ENCODE measurements at places on chromosomes 1 and 21.

- no peak for DNase-seq
Measured at GRCh38 chr1:30605441-30605920, 117.9 kb downstream of the MATN1 start.

DNA sequence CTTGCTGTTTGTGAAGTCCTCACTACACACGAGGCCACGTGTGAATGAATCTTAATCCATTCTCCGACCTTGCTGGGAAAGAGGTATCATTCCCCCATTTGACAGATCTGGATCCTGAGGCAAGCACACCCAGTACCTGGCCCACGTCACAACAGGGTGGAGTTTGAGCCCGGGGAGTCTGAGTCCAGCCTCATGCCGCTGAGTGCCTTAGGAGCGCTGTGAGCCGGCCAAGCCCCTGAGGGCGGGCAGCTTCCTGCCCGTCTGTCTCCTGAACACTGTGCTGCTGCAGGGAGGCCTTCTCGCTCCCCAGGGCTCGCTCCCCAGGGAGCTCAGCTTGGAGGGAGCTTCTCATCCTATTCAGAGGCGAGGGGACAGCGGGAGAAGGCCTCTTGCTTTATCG, 29.7 kb downstream of the SLC45A1 start:
- no peak for DNase-seq

DNA sequence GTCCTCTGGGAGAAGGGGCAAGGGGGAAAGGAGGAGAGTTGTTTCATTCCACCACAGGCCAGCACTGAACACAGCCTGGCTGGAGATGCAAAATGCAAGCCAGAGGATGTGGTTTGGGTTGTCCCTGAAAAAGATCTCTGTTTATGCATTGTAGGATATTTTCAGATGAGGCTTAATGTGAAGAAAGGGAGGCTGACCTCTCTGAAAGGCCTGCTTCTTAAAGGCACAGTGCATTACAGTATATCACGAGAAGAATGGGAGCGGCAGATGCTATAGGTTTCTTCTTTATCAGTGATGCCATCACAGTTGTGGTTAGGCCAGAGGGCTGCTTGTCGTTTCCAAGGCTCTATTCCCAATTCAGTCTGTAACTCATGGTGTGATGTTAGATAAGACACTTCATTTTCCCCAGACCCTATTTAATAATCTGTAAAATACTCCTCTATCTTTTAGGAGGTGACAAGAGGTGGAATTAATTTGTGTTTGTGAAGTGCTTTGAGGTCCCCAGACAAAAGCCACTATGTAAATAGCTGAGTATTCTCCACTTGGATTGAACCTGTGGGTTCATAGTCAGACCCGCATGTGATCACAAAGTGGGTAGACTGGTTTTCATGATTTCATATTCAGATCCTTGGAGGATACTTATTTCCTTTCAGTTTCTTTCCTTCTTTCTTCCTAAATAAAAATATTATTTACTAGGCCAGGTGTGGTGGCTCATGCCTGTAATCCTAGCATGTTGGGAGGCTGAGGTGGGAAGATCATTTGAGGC, 76.5 kb upstream of the WDR26 start:
- no peak for DNase-seq

- DNase-seq: no peak
Measured at GRCh38 chr1:231934797-231935196, 308.2 kb downstream of the DISC1 start.

- no peak for DNase-seq
Measured at GRCh38 chr1:85001742-85002141, 4.8 kb upstream of the MCOLN2 start.

DNA sequence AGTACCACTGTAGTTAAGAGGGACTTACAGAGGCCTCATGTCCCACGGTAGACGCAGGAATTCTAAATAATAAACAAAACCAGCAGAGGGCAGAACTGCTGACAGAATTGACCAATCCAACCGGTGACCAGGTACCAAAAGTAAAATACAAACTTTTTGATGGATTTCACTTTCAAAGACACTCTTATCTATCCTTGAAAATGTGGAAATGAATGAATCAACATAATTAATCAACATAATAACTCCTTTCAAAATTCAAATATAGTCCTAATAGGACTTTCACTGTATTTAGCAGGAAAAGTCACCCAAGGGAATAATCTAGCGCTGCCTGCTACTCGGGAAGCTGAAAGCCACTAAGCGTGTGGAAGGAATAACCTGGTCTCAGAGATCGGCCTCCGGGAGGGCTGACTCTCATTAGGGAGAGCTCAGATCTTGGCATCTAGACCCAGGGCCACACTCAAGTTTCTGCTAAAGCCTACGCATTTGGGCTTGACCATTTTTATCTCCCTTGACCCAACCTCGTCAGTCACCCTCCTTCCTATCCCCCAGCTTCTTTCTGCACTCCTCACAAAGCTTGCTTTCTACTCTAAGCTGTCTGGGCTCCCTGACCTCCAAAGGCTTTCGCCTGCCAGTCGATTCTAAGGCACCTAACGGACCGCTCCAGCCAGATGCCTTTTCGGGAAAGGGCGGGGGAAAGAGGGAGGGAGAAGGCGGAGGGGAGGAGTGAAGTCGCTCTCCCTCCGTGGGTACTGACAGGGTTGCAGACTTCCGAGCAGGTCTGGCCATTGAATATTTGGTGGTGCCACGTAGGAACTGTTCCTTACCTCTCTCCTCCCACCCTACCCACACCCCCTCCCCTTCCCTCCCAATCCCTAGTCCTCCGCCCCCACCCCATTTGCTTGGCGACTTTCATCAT, 1.6 kb downstream of the COL11A1 start:
- no peak for DNase-seq

DNA sequence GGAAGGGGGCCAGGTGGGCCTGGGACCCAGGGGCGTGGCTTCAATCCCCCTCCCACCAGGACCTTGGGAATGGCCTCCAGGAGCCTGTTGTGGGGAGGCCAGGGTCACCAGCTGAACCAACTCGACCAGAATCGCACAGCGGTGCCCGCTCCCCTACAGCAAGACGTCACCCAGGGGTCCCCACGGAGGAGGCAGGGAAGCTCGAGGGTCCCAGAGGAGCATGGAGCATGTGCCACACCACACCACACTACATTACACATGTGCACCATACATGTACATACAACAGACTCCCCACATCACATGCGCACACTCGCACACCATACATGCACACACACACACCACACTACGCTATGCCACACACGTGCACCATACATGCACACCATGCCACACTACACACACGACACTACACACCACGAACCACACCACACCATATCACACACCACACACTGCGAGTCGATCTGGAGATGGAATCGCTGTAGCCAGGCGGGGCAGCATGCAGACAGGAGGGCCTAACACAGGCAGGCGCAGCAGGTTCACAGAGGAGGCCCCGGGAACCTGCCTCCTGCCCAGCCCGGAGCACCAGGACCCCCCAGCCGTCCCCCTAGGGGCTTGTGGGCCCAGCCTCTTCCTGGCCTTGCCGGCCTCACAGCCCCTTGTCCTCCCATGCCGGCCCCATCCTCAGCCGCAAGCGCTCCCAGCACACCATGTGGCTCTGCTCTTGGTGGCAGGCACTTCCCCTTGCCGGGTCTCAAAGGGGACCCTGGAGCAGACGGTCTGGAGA, 596 bp downstream of the ITGB2 start:
- peak; percentile 49 for DNase-seq

DNA sequence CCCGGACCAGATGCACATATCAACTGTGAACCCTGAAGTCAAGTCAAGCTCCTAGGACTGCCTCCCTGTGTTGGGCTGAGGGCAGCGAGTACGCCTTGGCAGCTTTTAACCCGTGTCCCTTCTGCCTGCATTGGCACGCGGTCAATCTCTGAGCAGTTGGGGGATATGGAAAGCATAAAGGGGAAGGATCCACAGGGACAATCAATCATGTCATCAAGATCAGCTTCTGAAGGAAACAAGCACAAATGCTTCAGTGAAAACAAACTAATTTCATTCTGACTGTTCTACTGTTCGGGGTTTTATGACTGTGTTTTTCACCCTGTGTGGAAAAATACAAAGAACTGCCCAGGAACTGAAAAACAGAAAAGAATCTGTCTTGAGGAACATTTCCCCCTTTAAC, 106.2 kb downstream of the RUNX1 start:
- no peak for DNase-seq

GRCh38 chr1:117392771-117393170, 25.5 kb downstream of the MAN1A2 start:
- DNase-seq: no peak

GRCh38 chr1:71857862-71858261, 424.5 kb downstream of the NEGR1 start:
- no peak for DNase-seq

- DNase-seq: no peak
Measured at GRCh38 chr1:17907999-17908398, 152.9 kb downstream of the ACTL8 start.

DNA sequence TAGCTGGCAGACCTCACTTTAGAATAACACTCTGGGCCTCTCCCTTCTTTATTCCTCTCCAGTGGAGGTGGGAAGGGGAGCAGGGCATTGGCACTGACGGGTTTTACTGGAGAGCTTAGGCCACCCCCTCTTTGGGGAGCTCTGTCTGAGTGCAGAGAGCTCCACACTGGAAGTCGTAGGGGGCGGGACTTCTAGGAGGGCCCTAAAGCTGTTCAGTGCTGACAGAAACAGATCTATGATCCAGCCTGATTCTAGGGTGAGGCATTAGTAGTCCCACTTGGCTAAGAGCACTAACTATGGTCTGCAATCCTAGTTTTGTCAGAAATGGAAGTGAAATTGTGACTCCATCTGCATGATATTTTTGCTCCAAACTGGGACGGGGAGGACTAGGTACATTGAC, 138.7 kb downstream of the MIS18A start:
- no peak for DNase-seq
